ENCODE measurements at places on chromosomes 4 and X.

GRCh38 chr4:20752641-20753040 lies 52.4 kb downstream of the PACRGL start:
- no peak for DNase-seq

GRCh38 chr4:3065551-3065950 lies 8.8 kb downstream of the HTT-AS start:
- DNase-seq: no peak

GRCh38 chrX:29852767-29853166 lies 362.6 kb upstream of the MAGEB2 start:
- no peak for DNase-seq

- no peak for DNase-seq
These were observed 2343.1 kb downstream of the PCDH7 start for GRCh38 chr4:33063241-33063640.

GRCh38 chrX:40651620-40652223 lies 4.4 kb upstream of the CXorf38 start:
- peak; percentile 91 for DNase-seq
